ENCODE measurements at places on chromosomes 6 and 20.

DNA sequence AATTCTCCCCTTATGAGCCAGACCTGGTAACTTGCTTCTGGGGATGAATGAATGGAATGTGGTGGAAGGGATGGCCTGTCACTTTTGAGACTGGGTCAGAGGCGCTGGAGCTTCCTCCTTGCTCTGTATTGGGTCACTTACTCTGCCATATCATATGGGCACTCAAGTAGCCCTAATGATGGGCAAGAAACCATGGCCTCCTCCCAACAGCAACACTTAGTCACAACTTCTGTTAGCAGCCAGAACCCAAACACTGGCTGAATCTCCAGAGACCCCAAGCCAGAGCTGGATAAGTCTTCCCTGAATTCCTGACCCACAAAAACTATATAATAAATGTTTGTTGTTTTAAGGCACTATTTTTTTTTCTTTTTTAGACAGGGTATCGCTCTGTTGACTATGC, 5.5 kb downstream of the E2F1 start:
- no peak for DNase-seq

DNA sequence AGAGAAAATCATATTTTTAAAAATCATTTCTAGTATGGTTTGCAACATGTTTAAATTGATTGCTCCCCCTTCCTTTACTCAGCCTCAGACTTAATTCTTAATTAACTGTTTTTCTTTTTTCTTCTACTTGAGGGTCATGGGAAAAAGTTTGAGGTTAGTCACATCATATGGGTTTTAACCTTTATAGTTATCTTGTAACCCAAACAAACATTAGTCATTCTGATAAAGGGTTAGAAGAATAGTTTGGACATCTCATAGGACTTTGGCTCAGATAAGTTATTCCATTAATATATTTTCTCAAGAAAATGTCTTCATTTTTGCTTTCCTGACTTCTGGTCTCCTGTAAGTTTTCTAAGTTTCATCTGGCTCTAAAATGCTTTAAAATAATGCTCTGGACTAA, 34.5 kb upstream of the TSPYL1 start:
- peak; percentile 5 for DNase-seq

GRCh38 chr6:137759624-137760023, 107.4 kb upstream of the TNFAIP3 start:
- DNase-seq: no peak

GRCh38 chr20:9460518-9460917, 53.9 kb upstream of the LAMP5 start:
- no peak for DNase-seq

GRCh38 chr6:128307671-128308070, 212.7 kb downstream of the PTPRK start:
- DNase-seq: no peak

- DNase-seq: no peak
These were observed 276.4 kb upstream of the JAG1 start for GRCh38 chr20:10949930-10950783.

GRCh38 chr6:158867381-158868121, 48.4 kb upstream of the EZR start:
- no peak for DNase-seq

DNA sequence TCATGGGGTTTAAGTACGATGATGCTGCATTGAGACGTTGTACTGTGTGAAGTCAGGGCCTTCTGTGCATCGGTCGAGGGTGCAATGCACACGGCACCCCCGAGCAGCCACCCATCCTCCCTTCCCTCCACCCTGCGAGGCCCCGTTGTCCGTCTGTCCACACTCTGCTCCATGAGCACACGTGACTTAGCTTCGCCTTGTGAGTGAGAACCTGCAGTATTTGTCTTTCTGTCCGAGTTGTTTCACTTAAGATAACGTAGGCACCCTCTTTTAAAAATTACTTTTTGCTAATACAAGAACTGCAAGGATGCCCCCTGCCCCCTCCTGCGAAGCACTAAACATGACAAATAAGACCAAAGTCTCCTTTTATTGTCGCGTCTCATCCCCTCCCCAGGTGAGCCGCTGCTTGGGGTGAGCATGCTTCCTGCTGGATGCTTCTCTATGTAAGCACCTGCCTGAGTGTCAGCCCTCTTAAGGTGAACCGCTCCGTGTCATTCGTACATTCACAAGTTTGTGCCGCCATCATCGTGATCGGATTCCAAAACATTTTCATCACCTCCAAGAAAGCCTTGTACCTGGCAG, 3.6 kb upstream of the RBBP8NL start:
- DNase-seq: no peak

- peak; percentile 35 for DNase-seq
These were observed 12.4 kb upstream of the CCN5 start for GRCh38 chr20:44702776-44703175.

GRCh38 chr6:29981211-29981812, 39.0 kb downstream of the HLA-A start:
- no peak for DNase-seq

GRCh38 chr6:16633465-16633864, 127.8 kb downstream of the ATXN1 start:
- no peak for DNase-seq

GRCh38 chr20:36917943-36918342, 33.6 kb downstream of the SAMHD1 start:
- no peak for DNase-seq

GRCh38 chr6:39499053-39499452, 176.6 kb upstream of the KCNK16 start:
- no peak for DNase-seq

GRCh38 chr6:26202201-26202611, 115.0 kb downstream of the HFE start:
- no peak for DNase-seq

DNA sequence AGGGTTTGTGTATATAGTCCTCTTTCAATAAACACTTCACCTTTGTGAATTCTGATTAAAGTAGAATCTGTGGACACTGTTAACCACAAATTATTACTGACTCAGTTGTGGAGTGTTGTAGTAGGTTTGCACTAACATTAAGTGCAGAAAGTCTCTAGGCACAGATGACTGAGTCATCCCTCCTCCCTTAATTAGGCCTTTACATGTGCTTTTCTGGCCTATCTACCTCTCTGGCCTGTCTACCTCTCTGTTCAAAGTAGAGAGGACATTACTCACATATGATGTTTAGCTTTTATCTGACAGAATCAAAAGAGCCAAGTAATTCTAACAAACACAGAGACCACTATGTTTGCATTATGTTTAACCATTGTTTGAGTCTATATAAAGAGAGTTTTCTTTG, 783.0 kb downstream of the TENT5A start:
- no peak for DNase-seq

GRCh38 chr6:129767776-129768485, 58.0 kb upstream of the ARHGAP18 start:
- DNase-seq: no peak

DNA sequence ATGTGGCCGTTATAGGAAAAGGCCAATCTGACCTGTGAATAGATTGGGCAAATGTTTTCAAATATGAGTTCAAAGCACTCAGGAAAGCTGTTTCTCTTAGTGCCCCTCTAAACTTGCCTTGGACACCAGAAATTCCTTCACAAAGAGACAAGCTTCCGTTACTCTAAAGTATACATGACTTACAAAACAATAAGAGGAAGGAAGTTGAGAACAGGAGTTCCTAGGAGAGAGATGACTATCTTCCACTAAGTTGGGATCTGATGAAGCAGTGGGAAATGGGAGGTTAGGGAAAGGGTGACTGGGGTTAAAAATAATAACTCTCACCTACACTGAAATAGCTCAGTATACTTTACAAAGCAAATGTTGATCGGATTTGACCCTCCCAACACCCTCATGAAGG, 50.0 kb downstream of the ISM1 start:
- DNase-seq: no peak

GRCh38 chr20:41783423-41784208, 165.4 kb upstream of the CHD6 start:
- DNase-seq: no peak

DNA sequence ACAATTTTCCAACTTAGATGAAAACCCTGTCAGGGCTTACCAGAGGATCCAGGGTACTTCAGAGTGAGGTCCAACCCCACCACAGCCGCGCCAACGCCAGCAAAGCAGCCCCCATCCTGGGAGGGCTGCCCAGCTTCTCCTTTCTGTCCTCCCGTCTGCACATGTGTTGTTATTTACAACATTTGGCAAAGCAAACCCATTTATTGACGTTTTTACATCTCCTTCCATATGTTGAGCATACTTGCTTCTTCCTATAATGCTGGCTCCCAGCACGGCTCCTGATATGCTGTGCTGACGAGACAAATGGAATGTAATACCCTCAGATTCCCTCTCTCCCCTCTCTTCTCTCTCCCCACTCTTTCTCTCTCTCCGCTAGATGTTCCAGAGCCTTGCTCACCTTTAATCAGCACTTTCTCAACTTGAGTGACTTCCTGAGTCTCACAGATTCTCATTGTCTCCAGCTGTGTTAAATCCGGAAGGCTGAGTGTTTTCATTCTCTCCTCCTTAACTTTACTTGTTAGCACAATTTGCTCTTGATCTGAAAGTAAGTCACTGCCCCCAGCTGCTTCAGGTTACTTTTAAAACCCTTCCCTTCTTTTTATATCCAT, 22.7 kb downstream of the RCAN2 start:
- no peak for DNase-seq

- DNase-seq: no peak
These were observed 123.9 kb downstream of the MAFB start for GRCh38 chr20:40565001-40565681.

- DNase-seq: no peak
These were observed 318.6 kb downstream of the PRKN start for GRCh38 chr6:162408826-162409535.

DNA sequence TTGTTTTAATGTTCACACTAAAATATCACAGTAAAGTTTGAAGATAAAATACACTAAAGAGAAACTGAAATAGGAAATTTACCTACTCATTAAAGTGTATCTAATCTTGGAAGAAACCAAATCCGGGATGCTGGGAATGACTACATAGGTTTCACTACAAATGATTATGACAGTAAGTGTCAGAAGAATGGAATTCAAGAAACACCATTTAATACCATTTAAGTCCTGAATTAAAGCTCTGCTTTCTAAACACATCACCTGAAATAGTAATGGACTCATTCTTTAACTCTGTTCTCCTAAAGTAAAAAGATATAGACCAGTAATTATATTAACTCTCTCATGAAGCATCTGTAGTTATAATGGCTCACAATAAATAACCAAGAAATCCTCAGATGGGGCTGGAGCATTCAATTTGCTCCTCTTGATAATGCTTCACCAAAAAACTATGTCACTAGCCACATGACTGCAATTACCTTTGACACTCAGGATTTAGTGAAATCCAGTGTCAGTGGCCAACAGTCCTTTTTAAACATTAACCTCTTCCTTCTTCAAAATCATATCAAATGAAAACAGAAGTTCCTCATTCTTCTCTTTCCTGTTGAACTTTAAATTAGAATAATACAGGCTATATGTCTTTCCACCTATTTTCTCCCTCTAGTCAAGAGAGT, 41.4 kb downstream of the MAP7 start:
- DNase-seq: no peak

- DNase-seq: peak; percentile 17
These were observed 216.6 kb downstream of the HIVEP2 start for GRCh38 chr6:142728364-142728763.

GRCh38 chr6:139972116-139972515, 597.7 kb upstream of the CITED2 start:
- no peak for DNase-seq

- no peak for DNase-seq
These were observed 1.1 kb upstream of the SYTL3 start for GRCh38 chr6:158648682-158649131.

- no peak for DNase-seq
These were observed 36.6 kb upstream of the HDAC2 start for GRCh38 chr6:114007516-114007915.
